ENCODE measurements at places on chromosomes 6 and 20.

GRCh38 chr6:72770959-72771358, 149.1 kb downstream of the KCNQ5 start:
- DNase-seq: no peak

- DNase-seq: no peak
These were observed 24.9 kb downstream of the CDH26 start for GRCh38 chr20:59983076-59983475.

- DNase-seq: no peak
These were observed 36.0 kb downstream of the STK35 start for GRCh38 chr20:2137552-2138201.

DNA sequence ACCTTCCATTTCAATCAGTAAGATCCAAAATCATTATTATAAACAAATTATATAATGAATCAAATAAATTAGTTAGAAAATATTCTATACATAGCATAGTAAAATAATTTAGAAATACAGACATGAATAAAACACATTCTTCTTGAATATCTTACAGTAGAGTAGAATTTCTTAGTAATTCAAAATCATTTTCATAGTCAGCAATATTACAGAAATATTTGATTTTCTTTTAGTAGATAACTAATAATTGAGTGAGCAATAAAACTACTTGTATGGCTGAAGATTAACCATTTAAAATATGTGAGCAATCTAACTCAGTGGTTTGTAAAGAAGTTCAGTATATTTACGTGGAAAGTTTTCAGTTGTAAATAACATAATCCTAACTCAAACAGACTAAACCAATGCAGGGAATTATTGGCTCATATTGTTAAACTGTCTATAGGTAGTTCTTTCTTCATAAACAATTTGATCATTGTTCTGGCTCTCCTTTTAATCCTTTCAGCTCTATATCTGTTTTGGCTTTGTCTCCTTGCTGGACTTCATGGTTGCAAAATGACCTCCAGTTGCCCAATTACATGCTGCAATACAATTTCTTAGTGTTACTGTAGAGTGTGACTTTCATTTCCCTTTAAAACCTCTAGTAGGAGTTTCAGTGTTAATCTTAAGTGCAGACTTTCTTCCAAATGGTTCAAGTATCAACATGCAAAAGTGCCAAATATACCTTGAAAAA, 307.5 kb downstream of the EYS start:
- no peak for DNase-seq

DNA sequence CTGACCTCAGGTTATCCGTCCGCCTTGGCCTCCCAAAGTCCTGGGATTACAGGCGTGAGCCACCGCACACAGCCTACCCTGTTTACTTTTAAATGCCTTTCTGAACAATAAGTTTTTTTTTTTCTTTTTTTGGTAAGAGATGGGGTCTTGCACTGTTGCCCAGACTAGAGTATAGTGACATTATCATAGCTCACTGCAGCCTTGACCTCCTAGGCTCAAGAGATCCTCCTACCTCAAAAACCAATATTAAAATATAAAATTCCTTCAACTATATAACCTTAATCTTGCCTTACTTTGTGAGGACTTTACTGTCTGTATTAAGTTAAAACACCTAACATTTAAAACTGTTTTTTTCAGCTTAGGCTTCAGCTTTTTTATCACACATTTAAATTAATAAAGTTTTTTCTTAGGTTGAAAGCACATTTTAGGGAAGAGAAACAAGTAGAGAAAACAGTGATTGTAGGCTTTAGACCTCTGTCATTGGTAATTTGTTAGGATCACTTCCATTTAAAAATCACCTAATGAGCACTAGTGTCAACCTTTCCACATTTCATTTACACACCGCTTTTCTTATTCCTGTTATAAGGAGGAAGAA, 2.9 kb downstream of the UBR2 start:
- no peak for DNase-seq

- DNase-seq: no peak
These were observed 226.1 kb upstream of the RREB1 start for GRCh38 chr6:6881438-6882225.

DNA sequence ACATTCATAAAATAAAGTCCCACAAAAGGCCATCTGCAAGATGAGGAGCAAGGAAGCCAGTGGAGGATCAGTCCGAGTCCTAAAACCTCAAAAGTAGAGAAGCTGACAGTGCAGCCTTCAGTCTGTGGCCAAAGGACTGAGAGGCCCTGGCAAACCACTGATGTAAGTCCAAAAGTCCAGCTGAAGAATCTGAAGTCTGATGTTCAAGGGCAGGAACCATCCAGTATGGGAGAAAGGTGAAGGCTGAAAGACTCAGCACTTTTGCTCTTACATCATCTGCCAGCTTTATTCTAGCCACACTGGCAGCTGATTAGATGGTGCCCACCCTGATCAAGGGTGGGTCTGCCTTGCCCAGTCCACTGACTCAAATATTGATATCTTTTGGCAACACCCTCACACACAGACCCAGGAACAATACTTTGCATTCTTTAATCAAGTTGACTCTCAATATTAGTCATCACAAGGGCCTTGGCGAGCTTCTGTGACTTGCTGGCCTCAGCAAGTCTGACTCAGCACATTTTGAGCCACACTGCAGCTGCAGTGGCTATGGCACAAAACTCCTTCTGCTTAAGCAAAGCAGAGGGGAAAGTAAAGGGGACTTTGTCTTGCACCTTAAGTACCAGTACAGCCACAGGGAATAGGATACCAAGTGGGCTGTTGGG, 1370.3 kb upstream of the CITED2 start:
- DNase-seq: no peak

DNA sequence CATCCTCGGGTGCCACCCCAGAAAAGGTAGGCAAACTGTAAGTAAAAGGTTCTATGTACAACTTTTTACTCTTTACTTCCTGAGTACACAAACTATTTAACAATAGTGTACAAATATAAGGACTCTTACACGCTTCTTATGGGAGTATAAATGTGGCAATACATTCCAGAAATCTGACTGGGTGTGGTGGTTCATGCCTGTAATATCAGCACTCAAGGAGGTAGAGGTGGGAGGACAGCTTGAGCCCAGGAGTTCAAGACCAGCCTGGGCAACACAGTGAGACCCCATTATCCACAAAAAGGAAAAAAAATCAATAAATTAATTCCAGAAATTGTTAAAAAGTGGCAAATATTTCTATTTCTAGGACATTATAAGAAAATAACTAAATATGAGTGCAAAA, 48.9 kb downstream of the PIGU start:
- DNase-seq: no peak

- DNase-seq: no peak
These were observed 91.9 kb downstream of the SLC24A3 start for GRCh38 chr20:19304389-19304788.

GRCh38 chr20:2379511-2380229, 1.0 kb upstream of the TGM6 start:
- DNase-seq: no peak

DNA sequence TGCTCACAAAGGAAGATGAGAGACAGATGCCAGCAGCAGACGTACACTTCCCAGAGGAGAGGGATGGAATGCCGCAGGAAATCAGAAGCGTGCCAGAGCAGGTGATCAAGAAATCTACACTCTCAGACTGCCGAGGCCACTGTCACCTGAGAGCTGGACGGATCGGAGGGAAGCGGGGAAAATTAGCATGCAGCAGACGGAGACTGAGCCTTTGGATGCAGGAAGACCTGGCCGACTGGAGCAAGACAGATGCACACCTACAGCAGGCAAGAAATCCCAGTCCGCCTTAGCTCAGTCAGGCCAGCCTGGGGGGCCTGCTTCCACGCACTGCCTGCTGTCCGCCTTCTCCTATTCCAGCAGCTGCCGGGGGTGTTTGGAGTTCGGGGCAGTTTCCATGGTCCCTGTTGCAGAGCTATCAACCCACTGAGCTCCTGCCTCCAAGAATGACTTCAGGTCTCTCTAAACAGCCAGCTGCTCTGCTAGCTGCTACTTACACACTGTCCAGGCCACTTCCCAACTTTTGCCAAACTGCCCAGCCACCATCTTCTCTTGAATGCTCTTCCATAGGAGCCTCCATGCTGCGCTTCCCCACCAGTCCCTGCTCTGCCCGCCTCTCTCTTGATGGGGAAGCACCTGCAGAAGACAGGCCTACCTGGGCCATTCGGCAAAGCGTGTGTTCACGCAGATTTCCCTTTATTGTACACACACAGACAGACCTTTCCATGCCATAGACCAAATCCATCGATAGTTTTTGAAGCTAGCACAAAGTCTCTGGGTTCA, 368.5 kb downstream of the ZFAND3 start:
- DNase-seq: no peak

DNA sequence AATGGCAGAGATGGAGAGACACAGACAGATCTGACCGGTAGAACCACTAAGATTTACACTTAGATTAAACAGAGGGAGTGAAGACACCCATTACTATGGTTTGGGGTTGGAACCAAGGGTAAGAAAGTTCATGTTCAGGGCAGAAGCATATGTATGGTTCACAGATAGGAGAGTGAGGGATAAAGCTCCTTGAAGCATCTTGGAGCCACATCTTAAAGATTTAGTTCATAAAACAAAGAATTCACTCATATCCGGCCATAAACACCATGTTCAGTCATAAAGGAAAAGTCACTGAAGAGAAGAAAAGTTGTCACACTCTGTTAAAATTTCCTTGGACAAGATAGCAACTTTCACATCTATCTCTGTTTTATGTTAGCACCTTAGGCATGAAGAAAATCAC, 18.0 kb downstream of the STX7 start:
- DNase-seq: no peak

GRCh38 chr6:33983721-33984465, 162.0 kb downstream of the GRM4 start:
- DNase-seq: no peak

GRCh38 chr6:4133941-4134838, 1.2 kb downstream of the ECI2 start:
- DNase-seq: peak; percentile 19

GRCh38 chr20:61322151-61322865, 70.2 kb downstream of the CDH4 start:
- DNase-seq: no peak

DNA sequence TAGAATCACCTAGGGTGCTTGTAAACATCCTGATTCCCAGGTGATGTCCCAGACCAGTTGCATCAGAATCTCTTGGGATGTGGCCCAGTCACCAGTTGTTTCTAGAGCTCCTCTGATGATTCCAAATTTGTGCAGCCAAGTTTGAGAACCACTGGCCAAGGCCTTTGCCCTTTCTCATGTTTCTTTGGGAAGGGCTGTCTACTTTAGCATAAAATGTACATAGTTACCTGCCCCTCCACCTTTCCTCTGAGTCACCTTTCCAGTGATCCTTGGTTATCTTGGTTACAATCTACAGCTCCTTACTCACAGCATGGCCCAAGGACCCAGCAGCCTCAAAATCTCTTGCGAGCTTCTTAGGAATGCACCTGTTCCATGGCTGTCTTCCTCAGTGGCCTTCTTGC, 266.4 kb upstream of the PRND start:
- no peak for DNase-seq

DNA sequence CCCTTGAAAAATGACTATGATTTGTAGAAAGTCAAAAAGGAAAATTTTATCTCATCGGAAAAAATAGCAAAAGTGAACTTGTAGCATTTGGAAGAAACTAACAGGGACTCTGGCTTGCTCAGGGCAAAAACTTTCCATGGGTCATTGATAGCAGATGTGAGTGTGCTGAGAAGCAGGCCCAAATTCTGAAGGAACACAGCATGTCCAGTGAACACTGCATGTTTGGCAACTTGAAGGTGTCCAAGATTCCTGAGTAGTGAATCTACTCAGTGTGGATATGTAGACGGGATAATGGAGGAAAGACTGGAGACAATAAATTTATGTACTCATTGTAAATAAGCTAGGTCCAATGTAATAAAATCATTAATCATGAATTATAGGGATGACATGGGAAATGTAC, 8.2 kb downstream of the SLC17A2 start:
- DNase-seq: no peak

- DNase-seq: no peak
These were observed 5.9 kb downstream of the TEAD3 start for GRCh38 chr6:35490821-35491557.

Measured in NCI-H748 treated with DMSO at 0.1 percent for 48 hours (cell line).